ENCODE measurements at places on chromosomes 11 and 22.

DNA sequence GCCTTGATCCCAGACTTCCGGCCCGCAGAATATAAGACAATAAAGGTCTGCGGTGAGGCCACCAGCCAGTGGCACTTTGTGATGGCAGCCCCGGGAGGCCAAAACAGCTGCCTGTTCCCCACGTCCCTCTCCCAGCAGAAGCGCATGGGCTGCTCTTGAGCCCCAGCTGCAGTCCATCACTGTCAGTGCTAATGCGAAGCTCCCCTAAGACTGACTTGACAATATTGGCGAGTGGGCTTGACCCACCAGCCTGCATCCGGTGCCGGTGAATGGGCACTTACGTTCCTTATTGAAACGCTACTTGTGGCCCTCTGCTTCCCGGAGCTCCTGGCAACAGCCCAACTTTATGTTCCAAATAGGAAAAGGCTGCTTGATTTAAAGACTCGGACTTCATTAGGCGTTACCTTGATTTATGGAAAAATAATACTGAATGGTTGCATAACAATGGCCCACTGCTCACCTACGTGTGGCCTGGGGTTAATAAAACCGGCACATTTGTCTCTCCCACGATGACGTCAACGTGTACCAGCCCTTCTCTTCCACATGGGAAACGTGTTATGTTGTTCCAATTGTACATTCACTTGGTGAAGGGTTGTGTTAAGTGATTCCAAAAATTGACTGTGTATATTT is 93.4 kb upstream of the SEPTIN5 start:
- no peak for DNase-seq

DNA sequence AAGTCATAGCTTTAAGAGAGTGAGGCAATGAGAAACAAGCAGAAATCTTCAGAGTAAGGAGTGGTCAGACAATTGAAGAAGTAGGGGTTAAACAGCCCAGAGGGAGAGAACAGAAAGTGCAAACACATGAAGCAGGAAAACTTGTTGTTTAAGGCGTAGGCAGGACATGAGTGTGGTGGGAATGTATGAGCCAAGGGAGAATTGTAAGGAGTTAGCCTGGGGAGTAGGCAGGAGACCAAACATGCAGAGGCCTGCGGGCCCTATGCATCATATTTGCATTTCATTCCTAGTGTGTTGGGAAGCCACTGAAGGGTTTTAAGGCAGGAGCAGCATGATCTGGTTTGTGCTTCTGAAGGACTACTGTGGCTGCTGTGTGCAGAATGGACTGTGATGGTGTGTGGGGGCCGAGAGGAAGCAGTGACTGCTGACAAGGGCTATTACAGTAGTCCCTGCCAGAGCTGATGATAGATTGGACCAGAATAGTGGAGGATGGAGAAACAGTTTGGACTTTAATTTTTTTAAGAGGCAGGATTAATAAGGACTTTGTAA is 179.9 kb upstream of the C11orf87 start:
- DNase-seq = no peak

DNA sequence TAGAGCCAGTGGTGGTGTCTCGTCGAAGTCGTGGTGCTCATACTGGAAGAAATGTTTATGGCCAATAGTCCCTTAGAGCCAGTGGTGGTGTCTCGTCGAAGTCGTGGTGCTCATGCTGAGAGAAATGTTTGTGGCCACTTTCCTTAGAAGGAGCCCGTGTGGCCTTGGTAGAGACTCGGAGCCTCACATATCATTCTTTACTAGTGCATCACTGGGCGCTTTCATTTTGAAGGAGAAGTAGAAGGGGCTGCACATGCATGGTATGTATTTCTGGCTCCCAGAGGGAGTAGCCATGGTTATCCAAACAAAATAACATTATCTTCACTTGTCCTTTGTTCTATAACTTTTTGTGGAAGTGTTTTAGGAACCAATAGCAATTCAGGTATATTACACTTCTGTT is 69.5 kb downstream of the JAM3 start:
- no peak for DNase-seq

DNA sequence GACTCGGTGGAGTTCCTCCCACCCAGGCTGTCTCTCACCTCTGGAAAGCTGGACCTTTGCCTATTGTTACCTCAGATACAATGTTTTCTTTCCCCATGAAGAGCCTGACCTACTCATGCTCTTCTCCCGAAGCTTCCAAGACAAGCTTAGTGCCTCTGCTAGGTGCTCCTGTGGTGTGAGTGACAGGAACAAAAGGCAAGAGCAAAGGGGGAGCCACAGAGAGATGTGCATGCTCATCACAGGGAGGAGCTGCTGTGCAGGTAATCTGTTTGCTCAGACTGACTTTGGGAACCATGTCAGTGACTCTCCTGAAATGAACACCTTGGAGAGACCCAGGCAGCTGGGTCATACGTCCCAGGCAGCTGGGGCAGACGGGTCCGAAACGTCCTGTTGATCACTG is 53.6 kb upstream of the VSTM5 start:
- no peak for DNase-seq

- DNase-seq = no peak
Measured at GRCh38 chr11:119974051-119974450, 163.9 kb downstream of the TRIM29 start.

GRCh38 chr11:120746836-120747609 is 235.5 kb downstream of the GRIK4 start:
- no peak for DNase-seq

DNA sequence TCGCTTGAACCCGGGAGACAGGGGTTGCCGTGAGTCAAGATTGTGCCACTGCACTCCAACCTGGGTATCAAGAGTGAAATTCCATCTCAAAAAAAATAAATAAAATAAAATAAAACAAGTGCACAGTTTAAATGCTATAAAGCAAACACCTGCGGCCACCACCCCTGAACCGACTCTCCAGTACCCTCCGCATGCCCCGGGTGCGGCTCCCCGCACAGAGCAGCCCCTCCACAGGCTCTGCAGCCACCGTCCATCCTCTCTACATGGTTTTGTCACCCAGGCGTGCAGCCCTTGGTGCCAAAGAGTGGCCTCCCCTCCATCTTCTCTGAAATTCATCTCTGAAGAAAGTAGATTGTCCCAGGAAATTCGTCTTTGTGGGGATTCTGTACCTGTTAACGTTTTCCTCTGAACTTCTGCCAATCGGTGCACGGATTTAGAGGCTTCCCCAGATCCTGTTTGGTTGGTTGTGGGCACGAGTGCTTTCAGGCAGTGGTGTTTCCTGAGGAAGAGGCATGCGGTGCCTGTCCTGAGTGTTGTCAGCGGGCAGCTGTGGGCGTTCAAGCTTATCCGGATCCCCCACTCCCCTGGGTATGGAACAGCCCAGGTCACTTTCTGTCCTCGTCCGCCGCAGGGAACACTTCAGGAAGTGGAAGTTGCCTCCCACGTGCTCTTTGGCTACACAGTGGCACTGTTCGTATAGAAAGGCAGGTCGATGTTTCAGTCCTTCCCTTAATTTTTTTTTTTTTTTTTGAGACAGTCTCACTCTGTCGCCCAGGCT is 4.1 kb downstream of the MIOX start:
- no peak for DNase-seq

- no peak for DNase-seq
Measured at GRCh38 chr11:74699615-74700396, 31.4 kb downstream of the CHRDL2 start.

- DNase-seq = no peak
Measured at GRCh38 chr22:41075946-41076345, 16.4 kb upstream of the EP300 start.

- no peak for DNase-seq
Measured at GRCh38 chr11:95230810-95231126, 234 bp downstream of the SESN3 start.

DNA sequence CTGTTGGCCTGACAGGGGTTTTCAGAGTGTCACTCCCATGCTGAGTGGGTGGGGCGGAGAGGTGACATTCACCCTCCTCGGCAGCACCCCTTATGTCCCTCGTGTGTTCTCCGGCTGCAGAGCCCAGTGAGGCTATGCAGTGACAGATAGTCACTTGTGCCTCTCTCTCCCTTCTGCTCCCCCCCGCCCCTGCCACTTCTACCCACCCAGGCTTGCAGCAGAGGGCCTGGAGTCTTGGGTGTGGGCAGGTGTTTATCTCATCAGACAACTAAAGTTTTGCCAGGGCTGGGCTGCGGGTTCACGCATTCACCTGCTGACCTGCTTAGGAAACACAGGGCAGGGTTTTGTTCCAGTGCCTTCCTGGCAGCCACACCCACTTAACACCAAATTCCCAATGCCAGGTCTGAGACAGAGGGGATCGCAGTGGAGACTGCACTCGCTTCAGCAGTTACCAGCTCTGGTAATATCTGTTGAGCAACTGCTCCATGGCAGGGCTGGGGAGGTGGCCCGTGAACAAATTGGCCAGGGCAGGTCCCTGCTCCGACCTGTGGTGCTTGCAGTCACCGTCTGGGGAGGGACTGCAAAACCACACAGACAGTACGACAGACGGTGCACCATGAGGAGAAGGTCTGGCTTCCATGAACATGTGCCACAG is 50.5 kb upstream of the ADA2 start:
- no peak for DNase-seq

- no peak for DNase-seq
Measured at GRCh38 chr11:88354912-88355311, 17.4 kb upstream of the CTSC start.

DNA sequence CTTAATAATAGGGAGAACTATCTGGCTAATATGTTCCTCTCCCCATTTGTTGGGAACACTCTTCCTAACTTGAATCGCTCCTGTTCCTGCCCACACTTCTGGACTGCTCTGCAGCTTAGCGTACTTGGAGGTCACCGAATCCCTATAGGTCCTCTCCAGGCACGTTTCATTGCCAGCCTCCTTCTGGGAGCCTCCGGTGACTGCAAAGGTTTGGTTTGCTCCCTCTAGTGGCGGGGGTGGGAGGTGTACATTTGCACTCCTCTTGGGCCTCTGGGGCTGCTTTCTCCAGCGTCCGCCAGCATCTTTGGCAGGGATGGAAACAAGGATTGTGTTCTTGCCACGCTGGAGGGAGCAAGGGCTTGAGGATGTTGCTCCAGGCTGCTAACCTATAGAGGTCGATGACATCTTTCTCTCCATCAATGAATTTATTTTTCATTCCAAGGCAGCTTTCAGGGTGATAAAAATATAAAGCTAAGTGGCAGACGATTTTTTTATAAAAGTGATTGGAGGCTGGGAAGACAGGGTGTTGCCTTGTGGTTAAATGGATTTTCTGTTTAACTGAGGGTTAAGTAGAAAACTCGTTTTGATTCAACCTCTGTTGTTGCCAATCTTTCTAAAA is 48.7 kb downstream of the TSPAN18 start:
- peak; percentile 46 for DNase-seq

- DNase-seq = no peak
Measured at GRCh38 chr11:63779039-63779438, 10.5 kb upstream of the ZFTA start.

DNA sequence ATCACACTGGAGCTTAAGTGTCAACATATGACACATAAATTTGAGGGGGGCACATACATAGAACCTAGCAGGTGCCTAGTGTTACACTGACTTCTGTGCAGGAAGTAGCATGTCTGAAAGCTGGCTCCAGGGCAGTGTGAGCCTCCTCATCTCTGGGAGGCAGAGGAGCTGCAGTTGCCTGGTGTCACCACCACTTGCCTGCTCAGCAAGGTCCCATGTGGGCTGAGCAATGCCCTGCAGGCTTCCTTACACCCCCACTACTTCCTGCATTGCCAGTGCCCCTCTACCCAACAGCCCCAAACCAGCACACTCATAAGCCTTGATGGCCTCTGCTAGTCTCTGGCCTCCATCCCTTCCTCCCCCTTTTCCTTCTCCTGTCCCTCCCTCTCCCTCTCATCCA is 165.8 kb downstream of the BUD13 start:
- DNase-seq = no peak

DNA sequence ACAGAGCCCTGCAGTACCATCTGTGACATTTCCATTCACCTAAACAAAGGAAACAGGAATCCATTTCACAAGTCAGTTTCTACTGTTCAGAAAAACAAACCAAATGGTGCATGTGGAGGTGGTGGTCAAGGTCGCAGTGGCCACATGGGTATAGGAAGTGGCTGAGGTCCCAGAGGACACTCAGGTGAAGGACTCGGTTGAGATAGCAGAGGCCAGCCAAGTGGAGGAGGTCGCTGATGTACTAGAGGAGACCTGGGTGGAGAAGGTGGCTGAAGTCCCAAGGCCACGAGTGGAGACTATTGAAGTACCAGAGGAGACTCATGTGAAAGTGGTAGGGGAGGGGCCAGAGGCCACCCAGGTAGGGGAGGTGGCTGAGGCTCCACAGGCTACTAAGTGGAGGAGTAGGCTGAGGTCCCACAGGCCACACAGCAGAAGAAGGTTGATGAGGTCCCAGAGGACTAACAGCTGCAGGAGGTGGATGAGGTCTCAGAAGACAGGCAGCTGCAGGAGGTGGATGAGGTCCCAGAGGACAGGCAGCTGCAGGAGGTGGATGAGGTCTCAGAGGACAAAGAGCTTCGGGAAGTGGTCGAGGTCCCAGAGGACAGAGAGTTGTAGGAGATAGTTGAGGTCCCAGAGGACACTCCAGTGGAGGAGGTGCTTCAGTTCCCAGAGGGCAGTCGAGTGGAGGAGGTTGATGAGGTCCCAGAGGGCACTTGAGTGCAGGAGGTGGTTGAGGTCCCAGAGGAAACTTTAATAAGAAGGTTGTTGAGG is 40.2 kb downstream of the ZNF195 start:
- DNase-seq = no peak

DNA sequence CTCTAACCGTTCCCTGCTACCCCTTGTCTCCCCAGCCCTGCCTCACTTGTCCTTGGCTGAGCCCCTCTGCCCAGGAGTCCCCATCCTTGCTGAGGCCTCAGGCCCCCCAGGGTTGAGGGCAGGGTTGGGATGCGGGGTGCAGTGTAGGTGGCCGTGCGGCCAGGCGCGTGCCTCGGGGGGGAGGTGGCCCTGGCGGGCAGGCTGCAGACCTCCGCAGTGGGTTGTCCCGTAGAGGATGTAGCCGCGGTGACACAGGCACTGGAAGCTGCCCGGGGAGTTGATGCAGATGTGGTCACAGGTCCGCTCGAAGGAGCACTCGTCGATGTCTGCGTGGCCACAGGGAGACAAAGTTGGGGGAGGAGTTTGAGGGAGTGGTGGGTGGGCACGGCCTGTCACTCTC is 41.9 kb upstream of the TTLL12 start:
- DNase-seq = no peak

DNA sequence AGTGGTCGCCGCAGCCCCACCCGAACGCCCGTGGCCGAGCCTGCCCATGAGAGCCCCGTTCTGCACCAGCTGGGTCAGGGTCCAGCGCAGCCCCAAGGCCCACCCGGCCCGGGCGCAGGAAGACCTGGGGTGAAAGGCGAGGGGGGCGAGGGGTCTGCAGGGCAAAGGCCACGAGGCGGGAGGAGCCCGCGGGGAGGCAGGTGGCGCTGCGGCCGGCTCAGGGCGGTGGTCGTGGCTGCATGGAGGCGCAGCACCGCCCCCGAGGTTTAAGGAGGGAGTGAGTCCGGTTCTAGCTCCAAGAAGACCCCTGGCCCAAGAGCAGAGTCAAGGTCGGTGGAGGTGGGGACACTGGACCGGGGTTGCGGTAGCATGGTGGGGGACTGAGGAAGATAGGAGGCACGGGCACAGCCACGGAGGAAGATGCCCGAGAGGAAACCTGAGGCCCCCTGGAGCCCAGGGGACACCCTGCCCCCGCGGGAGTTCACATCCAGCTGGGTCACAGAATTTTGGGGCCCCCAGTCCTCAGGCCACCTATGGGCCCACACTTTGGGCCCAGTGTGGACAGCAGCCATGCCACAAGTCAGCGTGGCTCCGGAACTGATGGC is 514 bp upstream of the HDAC10 start:
- no peak for DNase-seq

GRCh38 chr11:31601635-31602282 is 92.2 kb downstream of the ELP4 start:
- DNase-seq = no peak
